Stimulated activated CD4-positive, alpha-beta T cell treated with anti-CD3 and anti-CD28 coated beads, Interleukin-4, amount 100 ng/mL, for 1 hour (primary cell): ENCODE measurements at places on chromosomes 7 and 10.

GRCh38 chr10:63753808-63754207 lies 232.6 kb downstream of the REEP3 start:
- DNase-seq: no peak

DNA sequence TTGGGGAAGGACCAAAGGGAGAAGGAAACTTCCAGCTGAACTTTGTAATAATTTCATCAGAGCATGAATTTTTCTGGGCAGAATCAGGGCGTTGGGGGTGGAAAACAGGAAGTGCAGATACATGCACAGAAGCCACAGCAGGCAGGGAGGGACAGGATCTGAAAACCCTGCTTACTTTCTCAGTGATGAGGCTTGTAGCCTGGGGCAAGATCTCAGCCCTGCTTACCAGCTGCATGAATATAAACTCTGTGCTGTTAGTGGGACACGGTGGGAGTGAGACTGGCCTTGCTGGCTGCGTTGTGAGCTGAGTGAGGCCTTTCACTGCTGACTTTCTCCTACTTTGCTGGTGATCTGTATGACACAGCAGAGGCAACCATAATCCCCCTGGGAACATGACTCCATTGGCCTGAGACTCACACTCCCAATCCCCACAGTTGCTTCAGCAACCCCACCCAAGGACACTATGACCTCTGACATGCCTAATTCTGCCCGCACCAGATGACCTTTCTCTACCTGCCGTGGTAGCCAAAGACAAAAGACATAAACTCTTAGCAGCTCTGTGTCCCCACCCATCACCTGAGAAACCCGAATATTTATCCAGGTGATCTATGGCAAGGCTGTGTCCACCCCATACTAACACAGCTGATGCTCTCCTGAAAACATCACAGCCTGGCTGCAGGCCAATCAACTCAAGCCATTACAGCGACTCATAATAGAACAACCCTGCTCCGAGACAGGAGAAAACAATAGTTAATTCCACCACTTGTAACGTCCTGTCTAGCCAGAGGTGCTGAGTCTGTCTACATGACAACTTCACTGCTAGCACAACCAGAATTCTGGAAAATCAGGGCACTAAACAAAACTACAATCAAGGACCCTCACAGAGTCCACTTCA lies 190.7 kb upstream of the CHRM2 start:
- no peak for DNase-seq

GRCh38 chr10:79237454-79238157 lies 109.7 kb upstream of the PPIF start:
- no peak for DNase-seq

DNA sequence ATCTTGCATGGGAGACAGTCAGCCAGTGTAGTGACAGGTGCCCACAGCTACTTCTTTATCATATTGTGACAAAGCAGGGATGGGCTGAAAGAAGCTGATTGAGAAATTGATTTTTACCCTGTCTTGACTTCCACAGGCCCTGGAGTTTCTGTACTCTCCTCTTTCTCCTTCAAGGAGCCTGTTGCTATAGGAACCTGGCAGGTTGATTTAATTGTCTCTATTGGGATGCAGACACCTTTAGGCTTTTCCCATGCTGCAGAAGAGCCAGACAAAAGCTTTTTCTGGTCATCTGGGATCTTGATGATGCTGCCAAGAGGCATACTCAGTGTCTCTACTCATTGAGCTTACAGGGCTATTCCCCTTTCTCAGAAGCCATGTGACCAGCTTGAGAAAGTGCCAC lies 754.8 kb downstream of the KCNMA1 start:
- no peak for DNase-seq

- DNase-seq: no peak
Measured at GRCh38 chr7:85612514-85612913, 425.7 kb upstream of the SEMA3D start.

GRCh38 chr10:129793479-129793878 lies 170.6 kb downstream of the EBF3 start:
- no peak for DNase-seq

DNA sequence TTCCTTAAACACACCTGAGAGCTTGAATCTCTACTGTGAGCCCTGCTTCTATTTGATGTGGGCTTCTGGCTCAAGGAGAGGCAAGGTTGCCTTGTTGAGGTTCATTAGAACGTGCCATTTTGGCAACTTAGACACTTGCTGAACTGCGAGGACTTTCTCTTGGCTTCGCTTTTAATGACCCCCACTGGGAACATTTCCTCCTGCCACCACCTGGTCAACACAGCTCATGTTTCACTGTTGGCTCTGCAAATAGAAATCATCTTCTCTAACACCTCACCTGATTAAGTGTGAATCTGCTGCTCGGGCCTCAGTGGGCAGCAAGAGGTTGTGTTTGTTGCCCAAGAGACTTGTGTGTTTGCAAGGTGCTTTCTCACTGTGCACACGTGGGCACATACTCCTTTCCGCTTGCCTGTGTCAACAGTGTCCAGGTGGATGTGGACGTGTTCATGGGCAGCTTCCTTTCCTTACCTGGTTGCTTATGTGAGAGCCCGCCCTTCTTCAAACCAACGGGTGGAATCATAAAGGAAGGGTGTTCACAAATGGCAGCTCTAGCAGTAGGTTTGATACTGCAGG lies 147.0 kb downstream of the NRP1 start:
- no peak for DNase-seq

DNA sequence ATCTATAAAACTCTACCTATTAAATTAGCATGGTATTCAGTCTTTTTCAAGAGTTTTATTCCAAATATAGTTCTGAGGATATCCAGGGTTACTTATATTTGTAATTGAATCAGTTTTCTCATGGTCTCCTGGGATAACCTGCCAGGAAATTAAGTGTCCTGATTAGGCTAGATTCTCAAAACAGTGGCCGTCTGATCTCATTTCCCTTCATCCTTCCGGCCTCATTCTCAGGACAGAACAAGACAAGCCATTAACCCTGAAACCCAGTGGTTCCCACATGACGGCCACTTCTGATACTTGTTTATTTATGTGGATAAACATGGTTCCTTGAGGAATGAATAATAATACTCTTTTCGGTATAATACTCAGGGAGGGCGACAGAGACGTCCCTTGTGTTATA lies 417.6 kb upstream of the POT1 start:
- no peak for DNase-seq

DNA sequence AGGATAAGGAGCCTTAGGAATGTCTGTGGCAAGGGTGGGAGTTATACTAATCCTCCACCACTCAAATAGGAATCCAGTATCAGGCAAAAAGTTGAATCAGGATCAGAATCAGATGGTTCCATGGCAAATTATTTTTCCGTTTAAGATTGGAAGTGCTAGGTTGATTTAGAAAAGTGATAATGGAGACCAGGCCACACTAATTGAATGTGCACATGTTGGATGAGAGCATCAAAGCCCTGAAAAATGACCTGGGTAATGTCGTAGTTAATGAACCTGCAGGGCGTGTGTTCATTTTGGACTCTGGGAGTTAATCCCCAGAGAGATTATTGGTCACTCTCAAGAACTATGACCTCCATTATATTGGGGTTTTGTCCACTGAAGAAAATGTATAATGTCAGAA lies 53.3 kb upstream of the UBN2 start:
- DNase-seq: no peak

DNA sequence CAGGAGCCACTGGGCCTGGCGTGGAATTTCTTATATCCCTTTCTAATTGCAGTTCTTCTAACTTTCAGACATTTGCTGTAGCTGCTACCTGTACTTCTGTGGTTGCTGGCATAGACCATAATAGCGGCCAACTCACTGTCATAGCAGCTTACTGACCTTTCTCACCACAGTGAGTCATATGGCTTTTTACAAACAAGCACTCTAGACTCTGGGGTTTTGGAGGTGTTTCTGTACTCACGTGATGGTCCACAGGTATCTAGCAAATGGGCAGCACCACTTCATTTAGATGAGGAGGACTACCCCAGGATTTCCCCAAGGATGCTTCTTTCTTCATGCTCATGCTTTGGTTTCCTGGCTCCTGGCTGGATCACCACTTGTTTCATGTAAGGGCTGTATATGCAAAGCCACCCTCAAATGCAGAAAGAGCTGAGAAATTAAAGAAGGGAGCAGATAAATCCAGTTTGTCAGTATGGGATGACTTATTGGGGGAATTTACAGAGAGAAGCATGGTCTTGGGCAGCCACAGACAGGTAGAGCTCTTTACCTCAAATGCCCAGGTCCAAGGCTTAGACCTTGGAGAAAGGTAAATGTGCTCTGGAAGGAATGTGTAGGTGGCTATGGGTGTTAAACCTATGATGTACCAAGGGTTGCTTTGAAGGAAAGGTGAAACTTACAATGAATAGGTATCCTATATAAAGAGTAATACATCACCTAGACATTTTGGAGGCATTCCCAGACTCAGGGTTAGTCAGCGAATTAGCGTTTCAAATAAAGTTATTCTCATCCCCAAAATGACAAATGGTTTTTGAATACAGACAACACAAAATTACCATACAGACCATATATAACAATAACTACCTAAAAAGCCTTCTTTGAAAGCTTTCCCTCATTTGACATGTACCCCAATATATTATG lies 15.9 kb upstream of the SLC25A16 start:
- DNase-seq: no peak

DNA sequence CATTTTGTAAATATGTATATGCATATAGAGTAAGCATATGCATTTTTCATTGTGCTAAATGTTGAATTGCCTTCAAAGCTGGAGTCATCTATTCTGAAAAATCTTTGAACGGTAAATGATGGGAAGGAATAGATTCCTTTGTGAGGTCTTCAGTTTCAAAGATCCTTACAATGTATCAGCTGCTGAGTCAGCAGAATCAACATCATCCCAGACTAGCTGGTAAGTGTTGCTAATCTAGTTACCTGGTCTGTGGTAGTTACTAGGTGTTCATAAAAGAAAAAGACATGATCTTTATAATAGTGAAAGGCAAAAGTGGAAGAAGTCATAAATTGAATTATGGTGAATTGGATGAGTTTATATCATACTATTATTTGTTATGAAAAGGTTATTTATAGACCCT lies 10.6 kb upstream of the STAM start:
- no peak for DNase-seq

DNA sequence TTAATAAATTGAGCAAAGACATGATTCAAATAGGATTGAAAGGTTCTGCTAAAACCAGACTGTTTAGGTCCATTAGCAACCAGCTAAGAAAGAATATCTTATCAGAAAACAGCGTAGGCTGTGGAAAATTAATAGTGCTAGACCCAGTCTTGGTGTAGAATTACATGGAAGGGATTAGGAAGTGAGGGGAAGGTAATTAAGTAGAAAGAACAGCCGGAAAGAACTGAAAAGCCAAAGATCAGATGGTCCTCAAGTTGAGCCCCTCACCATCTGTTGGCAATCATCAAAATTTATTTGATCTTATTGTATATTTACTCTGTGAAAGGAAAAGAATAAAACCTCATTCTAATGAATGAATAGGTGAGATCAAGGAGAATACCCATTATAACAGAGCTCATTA lies 50.1 kb downstream of the COL1A2 start:
- no peak for DNase-seq

DNA sequence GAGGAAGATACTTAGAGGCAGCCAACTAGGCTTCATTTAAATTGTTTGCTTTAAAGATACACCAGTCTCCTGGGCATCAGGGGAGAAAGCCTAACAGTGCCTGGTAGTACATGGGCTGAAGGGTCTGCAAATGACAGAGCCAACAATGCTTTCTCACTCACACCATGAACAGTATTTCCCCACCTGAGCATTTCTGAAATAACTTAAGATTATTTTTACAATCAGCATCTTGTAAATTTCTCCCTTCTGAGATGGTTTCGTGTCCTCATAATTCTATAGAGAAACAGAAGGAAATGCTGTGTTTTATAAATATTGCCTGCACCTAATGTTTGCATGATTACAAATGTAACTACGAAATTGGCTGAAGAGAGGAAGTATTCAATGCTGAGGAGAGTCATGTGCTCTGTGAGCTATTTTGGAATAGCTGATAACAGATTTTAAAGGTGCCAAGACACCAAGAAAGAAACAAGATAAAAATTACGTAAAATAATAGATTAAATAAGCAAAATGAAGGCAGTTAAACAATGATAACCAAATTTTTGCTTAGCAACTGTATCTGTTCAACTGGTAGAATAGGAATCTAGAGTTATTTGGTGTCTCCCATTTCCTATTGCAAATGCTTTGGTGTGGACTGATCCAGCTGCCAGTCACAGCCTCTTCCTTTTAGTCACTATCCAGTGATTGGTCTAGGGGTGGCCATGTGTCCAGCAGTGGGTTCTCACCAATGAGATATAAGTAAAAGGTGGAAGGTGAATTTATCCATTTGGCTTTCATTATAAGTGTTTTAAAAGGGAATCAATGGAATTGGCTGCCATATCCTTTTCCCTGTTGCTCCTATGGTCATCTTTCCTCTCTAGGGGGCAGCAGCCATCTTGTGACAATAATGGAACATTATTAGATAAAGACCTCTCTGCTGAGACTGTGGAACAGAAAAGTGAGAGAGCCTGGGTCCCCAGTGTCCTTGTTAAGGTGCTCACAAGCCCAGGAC lies 167.9 kb upstream of the SLC26A5 start:
- no peak for DNase-seq

- DNase-seq: no peak
Measured at GRCh38 chr7:55931421-55932151, 20.1 kb upstream of the MRPS17 start.

- DNase-seq: no peak
Measured at GRCh38 chr10:52146766-52147165, 167.3 kb upstream of the DKK1 start.

DNA sequence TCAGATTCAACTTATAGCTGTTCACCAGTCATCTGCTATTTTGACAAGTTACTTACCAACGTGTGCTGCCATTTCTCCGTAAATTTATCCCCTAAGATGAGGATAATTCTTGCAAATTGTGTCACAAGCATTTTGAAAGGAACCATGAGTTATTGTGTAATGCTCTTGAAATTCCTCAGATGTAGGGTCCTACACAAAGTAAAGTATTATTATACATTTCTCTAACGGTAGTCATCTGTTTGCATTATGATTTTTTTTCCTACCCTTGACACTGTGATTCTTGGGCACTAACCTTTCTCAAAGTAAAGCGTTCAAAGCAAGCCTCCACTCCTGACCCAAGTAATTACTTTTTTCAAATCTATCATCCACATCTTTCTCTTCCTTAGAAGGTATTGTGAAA lies 8.1 kb downstream of the HERC4 start:
- DNase-seq: no peak

- no peak for DNase-seq
Measured at GRCh38 chr10:114881901-114882300, 56.1 kb upstream of the TRUB1 start.

- DNase-seq: no peak
Measured at GRCh38 chr7:100166970-100167911, 1.2 kb downstream of the GAL3ST4 start.

DNA sequence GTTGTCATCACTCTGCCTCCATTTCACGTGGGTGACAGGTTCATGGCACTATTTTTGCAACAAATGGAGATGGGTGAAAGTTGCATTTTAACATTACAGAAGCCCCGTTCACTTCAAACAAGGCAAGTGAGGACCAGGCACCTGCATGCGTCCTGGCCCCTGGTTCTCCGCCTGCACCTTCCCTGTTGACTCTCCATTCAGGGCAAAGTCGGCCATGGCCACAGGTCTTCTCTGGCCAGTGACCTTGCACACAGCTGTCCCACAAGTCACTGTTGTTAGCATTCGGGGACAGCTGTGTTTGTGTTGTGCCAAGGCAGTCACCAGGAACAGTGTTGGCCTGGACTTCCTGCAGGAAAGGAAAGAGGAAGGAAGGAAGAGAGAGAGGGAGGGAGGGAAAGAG lies 554.9 kb downstream of the TCERG1L start:
- DNase-seq: no peak
